ENCODE measurements at places on chromosomes 1 and 21.

DNA sequence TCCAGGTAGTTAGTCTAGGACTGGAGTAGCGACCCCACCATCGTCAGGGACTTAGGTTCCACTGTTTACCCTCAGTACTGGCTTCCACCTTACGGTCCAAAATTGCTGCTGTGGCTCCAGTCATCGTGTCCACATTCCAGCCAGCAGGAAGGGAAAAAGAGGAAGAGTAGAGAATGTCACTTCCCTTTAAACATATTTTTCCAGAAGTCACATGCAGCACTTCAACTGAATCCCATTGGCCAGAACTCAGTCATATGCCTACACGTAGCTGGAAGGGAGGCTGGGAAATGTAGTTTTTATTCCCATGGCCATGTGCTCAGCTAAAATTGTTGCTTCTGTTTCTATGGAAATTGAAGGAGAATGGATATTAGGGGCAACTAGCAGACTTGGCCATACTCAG lies 84.1 kb upstream of the SELENON start:
- DNase-seq = no peak

DNA sequence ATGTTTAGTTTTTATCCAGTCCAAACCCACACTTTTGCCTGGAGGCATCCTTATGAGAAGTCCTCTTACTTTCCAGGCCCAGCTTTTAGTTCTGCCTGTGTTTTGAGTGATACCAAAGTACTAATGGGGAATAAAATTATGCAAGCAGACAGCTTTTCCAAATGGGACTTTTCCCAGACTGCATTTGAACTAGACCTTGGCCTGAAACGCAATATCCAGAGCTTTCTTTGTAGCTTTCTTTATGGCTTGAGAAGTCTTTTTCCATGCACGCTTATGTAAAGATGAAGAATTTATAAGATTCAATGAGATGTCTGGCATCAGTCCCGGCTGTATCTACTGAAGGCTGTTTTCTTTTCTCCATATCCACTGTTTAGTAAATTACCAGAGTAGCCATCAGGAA lies 236.6 kb upstream of the RAB4A start:
- no peak for DNase-seq

DNA sequence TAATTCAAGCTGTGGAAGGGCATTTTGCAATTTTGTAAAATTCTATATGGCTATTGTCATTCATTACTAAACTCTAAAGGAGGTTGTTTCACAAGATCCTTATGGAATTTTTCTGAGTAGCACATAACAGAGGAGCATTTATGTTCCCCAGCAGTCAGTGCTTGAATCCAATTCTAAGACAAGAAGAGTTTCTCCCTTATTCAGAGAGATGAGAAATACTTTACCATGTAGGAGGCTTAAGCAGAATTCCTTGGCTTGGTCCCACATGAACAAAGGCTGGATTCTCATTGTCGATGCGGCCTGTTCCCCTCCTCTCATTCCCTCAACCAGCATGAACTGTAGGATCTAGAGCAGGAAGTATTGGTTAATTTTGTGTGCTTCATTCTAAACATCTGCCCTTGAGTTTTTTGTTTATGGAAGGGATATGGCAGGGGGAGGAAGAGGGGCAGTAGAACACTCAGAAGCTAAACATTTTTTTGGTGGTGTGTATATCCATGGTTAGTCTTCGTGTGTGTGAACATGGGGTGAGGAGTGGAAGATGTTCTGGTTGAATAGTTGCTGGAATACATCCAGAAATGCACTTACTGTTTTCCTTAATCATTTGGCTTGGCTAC lies 74.3 kb downstream of the LAMC1 start:
- DNase-seq = no peak

DNA sequence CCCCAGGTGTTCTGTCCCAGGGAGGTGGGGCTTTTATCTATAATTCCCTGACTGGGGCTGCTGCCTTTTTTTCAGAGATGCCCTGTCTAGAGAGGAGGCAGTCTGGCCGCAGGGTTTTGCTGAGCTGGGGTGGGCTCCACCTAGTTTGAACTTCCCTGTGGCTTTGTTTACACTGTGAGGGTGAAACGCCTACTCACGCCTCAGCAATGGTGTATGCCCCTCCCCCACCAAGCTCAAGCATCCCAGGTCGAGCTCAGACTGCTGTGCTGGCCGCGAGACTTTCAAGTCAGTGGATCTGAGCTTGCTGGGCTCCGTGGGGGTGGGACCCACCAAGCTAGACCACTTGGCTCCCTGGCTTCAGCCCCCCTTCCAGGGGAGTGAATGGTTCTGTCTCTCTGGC lies 124.3 kb downstream of the CENPF start:
- DNase-seq = no peak

DNA sequence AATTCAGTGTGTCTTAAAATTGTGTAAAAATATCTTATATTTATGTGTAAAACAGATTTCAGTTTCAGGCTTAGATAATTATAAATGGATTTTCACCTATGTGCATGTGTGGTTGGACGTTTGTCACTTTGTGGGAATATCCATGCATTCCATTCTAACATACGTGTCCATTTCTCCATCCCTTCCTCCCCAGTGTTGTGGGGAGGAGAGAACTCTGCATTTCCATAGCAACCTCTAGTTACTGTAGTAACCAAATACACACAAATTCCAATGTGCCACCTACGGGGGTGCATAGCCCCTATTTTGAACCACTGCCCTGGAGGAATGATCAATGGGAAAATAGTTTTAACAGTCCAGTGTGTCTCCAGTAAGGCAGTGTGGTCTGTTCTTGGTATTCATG lies 79.0 kb downstream of the RASAL2 start:
- DNase-seq = no peak

DNA sequence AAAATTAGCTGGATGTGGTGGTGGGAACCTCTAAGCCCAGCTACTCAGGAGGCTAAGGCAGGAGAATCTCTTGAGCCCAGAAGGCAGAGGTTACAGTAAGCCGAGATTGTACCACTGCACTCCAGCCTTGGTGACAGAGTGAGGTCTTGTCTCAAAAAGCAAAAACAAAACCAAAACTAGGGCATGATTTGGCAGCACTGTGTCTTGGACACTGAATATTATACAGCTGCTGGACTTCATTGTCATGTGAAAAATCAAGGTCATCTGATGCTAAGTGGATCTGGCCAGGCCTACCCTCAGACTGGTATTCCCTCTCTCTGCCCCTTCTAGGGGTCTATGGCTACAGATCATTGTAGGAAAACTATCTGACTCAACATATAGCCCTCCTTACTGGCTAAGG lies 55.2 kb upstream of the MRPS6 start:
- DNase-seq = no peak

DNA sequence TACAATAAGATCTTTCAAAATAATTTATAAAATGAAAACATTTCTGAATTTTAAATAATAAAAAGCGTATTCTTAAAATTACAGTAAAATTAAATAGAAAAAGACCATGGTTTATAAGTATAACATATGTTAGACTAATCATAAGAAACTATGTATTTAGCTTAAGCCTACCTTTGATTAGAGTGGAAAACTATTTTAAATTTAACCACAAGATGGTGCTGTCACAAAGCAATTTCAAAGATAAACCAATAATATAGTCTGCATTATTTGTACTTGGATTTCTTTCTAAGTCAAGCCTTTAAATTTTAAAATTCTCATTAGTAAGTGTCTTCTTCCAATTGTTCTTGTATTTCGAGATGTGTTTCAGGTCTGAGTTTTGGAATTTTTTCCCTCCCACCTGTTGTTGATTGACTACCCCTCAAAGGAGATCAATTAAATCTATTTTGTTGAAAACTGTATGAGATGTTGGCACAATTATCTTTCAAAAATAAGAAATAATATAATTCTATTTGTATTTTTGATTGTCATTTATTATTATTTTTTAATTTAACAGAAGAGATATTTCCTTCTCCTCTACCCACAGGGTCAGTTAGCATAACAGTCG lies 459.8 kb downstream of the KCNT2 start:
- DNase-seq = no peak

GRCh38 chr1:98210064-98210463 lies 289.2 kb upstream of the DPYD start:
- no peak for DNase-seq

DNA sequence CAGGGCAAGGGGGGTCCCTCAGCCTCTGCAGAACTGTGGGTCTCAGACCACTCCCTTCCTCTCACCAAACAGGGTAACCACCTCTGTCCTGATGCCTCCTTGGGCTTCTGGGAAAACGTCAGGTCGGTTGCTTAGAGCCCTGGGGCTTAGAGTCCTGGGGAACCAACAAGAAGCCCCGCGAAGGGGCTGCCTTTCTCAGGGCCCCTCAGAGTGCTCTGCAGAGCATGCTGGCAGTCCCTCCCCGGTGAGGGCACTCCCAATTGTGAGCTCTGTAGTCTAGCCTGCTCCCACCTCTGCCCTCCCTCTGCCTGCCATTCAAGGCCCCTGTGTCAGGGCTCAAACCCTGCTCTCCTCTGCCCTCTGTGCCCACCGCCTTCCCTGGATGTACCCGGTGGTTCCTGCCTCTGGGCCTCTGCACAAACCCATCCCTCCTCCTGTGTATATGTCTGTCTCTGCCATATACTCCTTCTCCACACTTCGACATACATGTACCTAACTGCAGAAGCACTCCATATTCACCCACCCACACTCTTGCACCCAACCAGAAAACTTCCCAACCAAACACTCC lies 92.3 kb downstream of the DMRTB1 start:
- peak; percentile 3 for DNase-seq

DNA sequence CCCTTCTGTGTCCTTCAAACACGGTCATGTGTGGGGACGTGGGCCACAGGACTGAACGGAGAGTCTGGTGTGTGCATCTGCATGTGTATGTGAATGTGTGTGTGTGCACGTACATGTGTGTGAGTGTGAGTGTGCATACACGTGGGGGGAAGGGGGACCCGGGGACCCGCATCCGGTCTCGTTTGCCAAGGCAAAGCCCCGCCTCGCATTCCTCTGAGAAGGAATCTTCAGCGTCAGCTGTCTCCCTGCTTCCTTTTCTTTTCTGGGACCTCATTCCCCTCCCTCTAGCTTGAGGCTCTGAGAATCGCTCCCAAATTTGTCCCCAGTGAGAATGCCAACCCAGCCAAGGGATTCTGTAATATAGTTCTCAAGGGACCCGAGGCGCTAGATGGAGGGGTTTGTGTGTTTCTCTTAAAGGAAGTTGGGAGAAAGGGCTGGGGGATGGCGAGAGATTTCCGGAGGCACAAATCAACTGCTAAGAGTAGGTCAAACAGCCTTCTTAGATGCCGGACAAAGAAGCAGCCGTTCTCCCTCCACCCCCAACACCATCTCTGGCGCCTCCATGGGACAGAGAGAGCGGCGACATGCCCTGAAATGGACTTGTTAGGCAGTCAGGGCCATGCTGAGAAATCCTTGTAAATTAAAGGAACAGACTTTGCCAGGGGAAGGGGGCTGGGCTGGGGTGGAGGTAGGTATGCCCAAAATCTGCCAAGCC lies 6.6 kb downstream of the IFFO2 start:
- DNase-seq = peak; percentile 83

DNA sequence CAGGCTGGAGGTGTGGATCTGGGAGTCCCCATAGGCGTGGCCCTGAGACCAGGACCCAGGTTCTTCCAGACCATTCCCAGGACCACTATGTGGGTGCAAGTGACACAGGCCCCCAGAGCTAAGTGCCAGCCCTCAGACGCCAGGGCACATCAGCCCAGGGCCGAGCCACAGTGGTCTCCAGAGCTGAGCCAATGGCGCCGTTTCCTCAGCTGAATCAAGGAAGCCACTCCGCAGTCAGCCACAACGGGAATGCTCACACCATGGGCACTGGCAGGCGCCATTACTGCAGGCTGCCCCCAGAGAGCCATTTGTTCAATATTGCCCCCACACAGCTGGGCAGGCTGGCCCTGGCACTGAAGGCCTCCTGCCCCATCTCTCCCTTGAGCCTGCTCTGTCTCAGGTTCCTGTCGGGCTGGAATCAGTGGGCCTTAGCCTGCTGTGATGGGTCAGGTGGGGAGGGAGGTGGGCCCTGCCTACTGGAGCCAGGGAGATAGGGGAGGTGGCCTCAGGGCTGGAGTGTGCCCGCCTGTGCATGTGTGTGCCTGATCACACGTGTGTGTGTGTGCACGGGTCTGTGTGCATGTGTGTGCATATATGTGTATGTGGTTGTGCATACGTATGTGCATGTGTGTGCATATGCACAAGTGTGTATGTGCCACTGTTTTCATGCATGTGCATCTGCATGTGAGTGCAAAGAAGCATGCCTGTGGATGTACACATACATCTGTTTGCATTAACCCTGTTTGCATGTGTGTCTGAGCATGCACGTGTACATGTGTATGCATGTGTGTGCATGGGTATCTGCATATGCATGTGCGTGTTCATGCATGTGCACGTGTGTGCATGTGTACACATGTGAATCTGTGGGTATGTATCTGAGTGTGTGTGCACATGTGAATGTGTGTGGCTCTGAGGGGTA lies 6.1 kb downstream of the GJC2 start:
- DNase-seq = no peak

DNA sequence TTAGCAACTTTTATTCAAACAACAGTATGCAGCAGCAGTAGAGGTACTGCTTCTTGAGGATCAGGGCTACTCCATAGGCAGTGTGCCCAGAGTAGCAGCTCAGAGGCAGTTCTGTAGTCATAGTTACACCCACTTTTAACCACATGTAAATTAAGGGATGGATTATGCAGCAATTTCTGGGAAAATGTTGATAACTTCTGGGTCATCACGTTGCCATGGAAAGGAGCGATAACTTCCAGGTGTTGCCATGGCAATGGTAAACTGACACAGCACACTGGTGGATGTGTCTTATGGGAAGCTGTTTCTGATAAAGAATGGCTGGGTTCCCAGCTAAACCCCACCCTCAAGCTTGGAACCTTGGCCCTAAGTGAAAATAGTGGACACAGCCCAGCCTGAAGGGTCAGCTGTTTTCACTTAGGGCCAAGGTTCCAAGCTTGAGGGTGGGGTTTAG lies 29.0 kb upstream of the PLA2G2A start:
- DNase-seq = no peak

GRCh38 chr1:51621161-51621560 lies 4.3 kb downstream of the OSBPL9 start:
- DNase-seq = no peak

DNA sequence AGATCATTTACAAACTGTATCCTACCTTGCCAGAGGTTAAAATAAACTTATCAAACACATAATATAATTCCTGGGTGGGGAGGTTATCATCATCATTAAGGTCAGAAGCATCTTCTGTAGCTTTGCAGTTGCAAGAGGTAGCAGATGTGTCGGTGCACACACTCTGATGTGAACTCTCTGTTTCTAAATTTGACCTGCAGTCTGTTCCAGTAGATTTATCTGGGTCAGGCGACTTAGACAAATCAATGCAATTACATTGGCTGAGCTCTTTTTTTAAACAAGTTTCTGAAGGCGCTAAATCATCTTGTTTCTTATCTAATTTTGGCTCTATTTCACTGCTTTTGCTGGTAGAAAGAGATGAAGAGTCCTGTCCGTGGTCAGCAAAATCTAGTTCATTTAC lies 70.4 kb downstream of the PRPF38A start:
- no peak for DNase-seq

GRCh38 chr1:31460027-31460426 lies 47.0 kb downstream of the SERINC2 start:
- no peak for DNase-seq

Data from ascending aorta (tissue), 2 donors.